Aorta (tissue), 5 donors: ENCODE measurements at places on chromosomes 16 and 17.

GRCh38 chr17:81631482-81631881 lies 5.4 kb downstream of the NPLOC4 start:
- DNase-seq: no peak

DNA sequence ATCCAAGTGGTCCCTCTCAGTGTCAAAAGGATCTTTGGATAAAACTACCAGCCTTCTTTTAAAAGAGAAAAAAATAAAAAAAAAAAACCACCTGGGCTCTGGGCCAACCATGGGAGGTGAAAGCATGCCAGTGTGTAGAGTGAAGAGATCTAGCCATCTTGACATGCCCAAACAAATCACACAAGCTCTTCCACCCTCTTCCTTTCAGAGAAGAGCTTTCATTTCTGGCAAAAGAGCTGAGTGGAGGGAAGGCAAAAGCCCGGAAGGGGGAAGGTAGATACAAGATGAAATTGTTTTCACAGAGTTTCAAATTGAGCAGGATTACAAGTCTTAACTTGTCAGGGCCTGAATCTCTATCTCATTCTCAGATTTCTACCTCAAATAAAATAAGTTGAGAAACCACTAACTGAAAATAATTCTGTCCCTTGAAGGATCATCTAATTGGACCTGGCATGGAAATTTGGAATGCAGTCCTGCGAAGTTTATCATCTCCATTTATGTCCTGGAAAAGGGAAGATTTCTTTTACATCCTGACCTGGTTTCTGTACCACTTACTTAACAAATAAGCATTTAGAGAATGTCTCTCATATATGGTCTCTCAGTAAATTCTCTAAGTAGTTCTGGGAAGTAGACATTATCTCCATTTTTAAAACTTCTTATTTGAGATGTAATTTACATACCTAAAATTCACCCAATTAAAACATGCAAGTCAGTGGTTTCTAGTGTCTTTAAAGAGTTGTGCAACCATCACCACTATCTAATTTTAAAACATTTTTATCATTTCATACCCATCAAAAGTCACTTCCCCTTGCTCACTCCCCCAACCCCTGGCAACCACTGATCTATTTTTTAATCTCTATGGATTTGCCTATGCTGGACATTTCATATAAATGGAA lies 93.7 kb downstream of the TANGO6 start:
- no peak for DNase-seq

DNA sequence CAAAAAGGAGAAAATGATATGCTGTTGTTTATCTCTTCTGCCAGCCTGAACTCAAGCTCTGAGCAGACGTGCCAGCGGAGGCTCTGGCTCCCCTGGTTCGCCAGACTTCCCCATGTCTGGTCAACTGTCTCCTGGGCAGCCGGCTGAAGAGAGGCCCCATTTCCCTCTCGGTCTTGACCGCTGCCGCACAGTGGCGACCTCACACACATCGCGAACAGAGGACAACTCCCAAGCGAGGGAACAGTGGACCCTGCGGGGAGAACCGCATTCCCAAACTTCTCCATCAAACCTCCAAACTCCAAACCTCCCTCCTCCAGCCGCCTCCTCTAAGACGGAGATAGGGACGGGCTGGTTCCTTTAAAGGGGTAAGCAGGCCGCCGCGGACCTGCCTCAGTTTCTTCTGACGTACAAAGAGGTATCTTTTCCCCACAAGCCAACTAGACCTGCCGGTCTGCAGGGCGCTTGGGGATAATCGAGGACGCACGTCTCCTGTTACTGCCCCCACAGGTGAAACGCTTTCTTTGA lies 24.9 kb upstream of the RFFL start:
- peak; percentile 79 for DNase-seq

DNA sequence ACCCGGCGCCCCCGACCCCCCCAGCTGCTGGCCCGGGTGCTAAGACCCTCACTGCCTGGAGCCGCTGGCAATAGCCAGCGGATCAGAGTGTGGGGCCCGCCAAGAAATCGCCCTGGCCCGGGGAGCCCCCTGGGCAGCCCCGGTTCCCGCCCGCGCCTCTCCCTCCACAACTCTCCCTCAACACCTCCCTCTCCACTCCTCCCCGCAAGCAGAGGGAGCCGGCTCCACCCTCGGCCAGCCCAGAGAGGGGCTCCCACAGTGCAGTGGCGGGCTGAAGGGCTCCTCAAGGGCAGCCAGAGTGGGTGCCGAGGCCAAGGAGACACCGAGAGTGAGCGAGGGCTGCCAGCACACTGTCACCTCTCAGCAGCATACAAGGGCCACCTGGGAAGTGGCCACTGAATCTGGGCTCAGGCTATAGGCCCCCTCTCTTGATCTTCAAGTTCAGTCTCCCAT lies 385.5 kb downstream of the SEC14L1 start:
- DNase-seq: no peak

- peak; percentile 82 for DNase-seq
Observed at GRCh38 chr17:83199500-83200201, 120.2 kb downstream of the METRNL start.

GRCh38 chr17:12953156-12953555 lies 64.7 kb downstream of the ELAC2 start:
- no peak for DNase-seq

- DNase-seq: no peak
Observed at GRCh38 chr16:86124321-86124720, 225.4 kb downstream of the IRF8 start.

- no peak for DNase-seq
Observed at GRCh38 chr16:79062821-79063220, 537.7 kb downstream of the MAF start.

DNA sequence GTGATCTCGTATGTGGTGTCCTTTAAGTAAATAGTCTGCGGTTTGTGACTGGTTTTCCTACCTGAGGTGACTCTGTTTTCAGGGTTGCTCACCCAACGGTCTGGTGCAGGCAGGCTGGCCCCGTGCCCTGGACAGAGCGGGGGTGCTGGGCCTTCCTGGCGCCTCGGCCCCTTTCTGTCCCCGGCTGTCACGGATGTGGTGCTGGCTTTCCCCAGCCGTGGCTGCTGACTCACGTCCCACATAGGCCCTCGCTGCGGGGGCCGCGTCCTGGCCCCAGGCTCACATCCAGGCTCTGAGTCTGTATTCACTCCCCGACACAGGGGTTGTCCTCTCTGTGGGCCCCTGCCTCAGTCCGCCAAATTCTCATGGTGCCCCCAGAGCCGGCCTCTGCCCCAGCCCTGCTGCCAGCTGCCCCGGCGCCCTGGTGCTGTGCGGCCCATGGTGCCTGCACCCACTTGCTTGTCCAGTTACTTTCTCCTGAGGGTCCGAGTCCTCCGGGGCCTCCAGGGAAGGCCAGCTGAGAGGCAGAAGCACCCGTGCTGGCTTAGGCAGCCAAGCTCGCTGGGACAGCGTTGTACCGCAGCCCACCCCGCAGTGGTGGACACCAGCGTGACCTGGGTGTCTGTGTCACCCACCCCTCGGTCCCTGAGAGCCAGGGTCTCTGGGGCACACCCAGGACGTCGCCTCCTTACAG lies 5.9 kb downstream of the CHMP6 start:
- no peak for DNase-seq

- DNase-seq: no peak
Observed at GRCh38 chr17:34561328-34561727, 18.1 kb upstream of the TMEM132E start.

DNA sequence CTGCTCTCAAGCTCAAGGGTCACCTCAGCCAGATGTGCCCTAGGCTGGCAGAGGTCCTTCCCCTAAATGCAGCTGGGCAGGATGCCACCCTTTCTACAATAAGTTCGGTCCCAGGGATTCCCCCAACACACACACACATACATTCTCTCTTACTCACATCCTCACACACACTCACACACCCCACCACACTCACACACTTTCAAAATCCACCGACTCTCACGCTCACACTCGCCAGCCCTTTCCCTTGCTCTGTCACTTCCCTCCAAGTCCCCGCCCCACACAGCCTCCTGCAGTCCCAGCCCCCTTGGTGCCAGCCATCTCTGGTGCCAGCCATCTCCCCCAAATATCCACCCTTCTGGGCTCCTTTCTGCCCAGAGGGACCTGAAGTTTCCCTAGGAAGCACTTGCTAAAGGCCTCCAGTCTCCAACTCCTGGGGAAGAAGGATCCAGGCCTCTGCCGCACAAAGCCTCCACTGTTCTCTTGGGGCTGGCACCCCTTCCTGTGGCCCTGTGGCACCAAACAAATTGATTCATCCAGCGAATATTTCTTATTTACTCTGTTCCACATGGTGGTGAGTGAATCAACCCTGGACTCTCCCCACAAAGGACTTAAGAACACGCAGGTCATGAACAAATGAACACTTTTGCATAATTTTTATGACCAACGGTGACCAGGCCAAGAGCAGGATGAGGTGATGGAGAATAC lies 3.8 kb upstream of the USP36 start:
- DNase-seq: peak; percentile 59

DNA sequence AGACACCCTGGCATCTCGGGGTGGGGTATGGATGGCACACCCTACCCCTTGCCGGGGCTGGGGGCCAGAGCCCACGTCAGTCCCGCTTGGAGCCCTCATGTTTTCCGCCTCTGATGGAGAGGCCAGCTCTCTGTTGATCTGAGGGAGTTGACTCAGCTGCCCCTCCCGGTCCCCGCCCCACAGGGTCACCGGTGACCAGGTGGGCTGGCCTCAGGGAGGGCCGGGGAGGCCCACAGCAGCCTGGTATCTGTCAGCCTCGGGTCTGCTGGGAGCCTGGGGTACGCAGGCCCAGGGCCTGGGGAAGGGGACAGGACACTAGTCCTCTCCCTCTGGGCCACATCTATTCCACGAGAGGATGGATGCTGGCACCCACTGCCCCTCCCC lies 109.5 kb upstream of the CIBAR2 start:
- DNase-seq: no peak

DNA sequence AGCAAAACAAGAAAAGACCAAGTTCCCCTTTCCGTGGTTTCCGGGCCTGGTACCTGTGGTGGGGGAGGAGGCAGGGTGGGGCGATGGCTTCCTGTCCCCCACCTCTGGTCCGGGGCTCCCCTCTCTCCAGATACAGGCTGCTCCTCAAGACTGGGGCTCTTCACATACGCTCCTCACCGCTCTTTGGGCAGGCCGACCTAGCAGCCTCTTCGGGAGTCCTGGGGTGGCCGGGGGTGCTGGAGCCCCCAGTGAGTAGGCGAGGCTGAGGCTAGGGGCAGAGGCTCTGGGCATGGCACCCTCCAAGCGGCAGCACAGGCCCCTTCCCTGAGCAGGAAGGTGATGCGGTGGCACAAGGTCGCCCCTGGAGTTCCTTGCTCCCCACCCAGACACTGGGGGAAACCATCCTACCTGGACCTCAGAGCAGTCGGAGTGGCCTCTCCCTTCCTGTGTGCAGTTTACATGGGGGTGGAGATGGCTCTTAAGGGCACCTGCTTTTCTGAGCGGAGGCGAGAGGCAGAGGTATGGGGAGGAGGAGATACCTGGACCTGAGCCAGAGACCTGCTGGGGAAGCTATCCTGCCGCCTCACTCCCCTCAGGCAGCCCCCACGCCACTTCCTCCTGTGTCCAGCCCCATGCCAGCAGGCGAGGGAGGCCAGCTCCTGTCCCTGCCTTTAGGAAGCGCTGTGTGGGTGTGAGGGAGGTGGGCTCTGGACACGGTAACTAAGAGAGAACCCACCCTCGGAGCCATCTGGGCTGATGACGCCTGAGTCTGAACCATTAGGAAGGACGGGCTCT lies 891 bp downstream of the CORO1A start:
- peak; percentile 69 for DNase-seq

DNA sequence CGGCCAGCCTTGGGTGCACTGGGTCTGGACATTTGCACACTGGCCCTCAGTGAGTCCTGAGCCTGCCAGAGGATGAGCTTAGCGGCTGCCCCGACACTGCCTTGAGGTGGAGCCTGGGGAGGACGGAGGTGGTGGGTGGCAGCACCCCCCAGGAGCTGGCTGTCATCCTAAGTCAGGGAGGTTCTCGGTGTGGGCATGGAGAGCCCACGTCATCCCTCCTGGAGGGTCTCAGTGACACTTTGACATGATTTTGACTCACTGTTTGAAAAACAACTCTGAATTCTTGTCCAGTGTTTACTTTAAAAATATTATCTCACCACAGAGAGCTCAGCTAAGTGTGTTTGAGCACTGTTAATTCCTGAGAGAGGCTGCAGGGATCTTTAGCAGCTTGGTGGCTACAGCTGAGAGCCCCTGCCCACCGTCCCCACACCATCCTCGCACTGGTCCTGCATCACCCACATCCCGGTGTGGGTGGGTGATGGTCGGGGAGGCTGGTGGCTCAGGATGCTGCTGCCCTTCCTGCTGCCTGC lies 63.1 kb downstream of the BANP start:
- no peak for DNase-seq

DNA sequence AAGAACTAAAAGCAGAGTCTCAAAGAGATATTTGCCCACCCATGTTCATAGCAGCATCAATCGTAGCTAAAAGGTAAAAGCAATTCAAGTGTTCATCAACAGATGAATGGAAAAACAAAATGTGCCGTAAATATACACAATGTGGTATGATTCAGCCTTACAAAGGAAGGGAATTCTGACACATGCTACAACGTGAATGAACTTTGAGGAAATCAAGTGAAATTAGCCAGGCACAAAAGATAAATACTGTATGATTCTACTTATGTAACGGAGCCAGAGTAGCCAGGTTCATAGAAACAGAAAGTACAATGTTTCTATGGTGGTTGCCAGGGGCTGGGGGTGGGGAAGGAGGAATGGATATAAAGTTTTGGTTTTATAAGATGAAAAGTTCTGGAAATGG lies 57.8 kb upstream of the IL34 start:
- no peak for DNase-seq

DNA sequence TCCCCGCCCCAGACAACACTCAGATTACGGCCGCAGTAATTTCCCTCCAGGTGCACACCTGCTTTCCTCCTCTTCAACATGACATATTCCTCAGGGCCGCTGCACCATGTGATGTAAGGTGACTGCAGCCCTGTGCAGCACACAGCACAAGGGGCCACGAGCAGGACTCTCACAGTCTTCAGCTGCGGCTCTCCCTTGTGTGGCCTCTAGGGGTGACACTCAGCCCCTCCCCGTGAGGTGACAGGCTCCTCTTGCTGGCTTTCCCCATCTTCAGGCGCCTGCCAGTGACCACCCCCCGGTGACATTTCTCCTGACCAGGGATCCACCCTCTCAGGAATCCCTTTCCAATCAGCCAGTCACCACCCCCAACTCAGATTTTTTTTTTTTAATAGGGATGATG lies 31.3 kb upstream of the ABCC3 start:
- no peak for DNase-seq

DNA sequence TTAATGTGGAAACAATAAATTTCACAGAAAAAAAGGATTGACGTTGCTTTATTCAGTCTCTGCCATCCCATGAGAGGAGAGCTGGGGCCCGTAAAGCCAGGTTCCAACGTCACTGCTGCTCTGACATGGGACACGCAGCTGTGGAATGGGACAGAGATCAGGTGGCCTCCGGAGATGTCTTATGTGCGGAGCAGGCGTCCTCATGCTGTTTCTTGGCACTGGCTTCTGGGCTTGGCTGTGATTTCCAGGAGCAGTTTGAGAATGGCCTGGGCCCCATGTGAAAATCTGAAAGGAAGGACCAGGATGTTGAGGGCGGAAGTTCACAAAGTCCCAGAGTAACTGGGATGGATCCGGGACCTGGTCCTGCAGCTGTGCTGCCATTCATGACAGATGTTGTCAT lies 32.4 kb downstream of the NDEL1 start:
- no peak for DNase-seq

DNA sequence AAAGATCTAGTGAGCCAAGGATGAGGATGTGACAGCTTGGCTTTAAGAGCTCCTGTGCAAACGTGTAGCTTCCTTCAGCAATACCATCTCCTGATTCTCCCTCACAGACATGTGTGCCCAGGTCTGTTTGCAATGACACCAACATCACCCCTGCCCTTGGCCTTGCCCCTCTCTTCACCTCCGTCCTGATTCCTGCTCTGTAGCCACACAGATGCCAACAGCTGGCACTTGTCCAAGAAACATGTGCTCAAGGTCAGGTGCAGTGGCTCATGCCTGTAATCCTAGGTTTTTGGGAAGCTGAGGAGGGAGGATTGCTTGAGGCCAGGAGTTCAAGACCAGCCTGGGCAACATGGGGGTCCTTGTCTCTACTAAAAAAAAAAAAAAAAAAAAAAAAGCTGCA lies 103.8 kb upstream of the CRHR1 start:
- DNase-seq: no peak
